ENCODE measurements at places on chromosomes 12 and 14.
A peak's percentile ranks its signal among the peaks of the same experiment; 100 is the strongest.

DNA sequence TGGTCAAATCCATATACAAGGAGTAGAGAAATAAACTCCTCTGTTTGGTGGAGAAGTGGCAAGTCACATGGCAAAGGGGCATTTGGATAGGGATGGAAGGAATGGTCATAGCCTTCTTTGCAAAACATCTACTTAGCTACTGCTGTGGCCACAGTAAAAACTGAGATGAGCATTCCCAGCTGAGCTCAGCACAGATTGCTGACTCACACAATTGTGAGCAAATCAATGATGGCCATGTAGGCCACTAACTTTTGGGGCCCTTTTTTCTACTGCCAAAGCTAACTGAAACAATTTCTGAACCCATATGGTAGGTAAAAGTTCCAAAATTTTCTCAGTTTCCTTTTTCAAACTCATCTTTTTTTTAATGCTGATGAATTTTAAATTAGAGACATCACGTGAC lies 31.6 kb downstream of the DUSP6 start:
- no peak for DNase-seq

GRCh38 chr14:99995700-99996356 lies 69.4 kb upstream of the EVL start:
- peak; percentile 11 for DNase-seq

- no peak for DNase-seq
Observed at GRCh38 chr12:14387219-14387871, 21.9 kb downstream of the ATF7IP start.

- no peak for DNase-seq
Observed at GRCh38 chr12:106645074-106645421, 62.2 kb downstream of the RFX4 start.

- no peak for DNase-seq
Observed at GRCh38 chr12:21910657-21911056, 30.6 kb downstream of the ABCC9 start.

DNA sequence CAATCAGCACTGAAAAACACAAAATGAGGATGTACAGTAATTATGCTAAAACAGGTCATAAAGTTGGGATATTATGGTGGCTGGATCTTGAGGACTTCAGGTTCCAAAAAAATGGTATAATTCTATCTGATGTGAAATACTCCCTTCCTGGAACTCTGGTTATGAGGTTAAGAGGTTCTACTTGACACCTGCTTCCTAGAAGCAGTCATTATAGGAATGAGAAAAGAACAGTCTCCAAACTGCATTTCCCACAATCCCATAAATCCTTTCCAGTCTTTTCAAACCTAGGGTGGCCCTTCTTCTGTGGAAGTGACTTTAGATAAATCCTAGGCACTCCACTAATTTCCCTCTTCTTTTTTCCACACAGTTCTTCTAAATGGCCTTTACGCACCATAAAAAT lies 63.7 kb upstream of the OR10AD1 start:
- DNase-seq = no peak

Measured in PC-9 (cell line).